ENCODE measurements at places on chromosomes 3 and 15.

DNA sequence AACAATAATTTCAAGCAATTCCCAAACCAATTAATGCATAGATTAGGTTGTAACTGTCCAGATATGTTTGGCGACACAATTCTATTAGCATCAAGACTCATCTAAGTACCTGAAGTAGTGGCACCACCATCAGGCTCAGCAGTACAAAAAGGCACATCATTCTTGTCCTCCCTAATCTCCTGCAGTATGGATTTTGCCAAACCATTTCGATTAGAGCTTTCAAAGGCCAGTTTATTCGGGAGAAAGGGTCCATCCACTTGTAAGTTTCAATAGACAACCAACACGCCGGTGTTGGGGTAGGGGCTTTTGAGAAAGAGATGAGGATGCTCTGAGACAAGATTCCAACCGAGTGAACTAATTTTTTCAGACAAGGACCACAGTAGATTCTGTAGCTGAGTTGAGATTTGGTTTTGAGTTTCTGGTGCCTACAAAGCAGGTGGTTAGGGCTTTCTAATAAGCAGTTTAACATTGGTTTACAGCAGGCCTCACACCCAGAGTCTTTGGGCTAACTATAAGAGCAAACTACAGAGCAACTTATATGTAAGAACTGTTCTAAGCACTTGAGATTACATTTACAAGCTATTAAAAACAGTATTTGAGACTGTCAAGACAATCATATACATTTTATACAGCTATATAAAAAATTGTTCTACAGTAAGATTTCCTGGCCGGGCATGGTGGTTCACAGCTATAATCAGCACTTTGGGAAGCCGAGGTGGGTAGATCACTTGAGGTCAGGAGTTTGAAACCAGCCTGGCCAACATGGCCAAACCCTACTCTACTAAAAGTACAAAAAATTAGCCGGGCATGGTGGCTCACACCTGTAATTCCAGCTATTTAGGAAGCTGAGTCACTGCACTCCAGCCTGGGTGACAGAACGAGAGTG, 4.5 kb downstream of the RPL22L1 start:
- DNase-seq: no peak

DNA sequence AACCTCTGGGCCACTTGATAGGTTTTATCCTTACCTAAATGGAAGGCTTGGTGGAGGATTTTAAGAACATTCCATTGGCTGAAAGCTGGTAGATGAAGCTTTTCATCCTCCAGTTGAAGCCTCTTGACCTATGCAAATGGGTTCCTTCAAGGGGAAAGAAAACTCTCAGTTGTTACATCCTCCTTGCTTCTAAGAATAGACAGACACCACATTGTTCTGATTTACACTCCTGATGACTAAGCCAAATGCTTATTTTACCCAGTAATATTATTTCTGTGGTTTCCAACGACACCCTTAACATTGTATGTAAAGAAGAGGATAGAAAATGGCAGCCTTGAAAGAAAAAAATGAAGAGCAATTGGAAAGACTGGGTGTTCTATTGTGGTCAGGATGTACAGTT, 480.5 kb downstream of the OTOL1 start:
- no peak for DNase-seq

DNA sequence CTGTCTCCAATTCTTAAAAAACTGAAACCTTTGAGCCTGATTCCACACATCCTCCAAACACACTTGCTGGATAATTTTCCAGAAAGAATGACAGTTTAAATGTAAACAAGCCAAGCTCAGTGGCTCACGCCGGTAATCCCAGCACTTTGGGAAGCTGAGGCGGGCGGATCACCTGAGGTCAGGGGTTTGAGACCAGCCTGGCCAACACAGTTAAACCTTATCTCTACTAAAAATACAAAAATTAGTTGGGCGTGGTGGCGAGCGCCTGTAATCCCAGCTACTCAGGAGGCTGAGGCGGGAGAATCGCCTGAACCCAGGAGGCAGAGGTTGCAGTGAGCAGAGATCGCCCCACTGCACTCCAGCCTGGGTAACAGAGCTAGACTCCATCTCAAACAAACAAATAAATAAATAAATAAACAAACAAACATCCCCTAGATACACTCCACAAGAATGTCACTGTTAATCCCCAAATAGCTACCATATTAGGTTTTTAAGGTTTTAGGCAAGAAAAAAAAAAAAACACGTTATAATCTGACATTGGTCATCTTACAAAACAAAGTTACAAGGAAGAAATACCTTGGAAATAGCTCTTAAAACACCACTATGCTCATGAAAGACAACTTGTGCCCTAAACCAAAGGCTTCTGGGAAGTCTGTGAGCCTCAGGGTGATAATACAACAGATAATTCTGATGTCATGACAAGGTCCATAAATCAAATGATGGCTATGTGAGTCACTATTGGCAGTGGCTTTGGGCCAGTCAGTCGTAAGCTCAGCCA, 13.2 kb downstream of the TNIK start:
- no peak for DNase-seq

GRCh38 chr3:134707908-134708597, 57.2 kb upstream of the KY start:
- DNase-seq: no peak

DNA sequence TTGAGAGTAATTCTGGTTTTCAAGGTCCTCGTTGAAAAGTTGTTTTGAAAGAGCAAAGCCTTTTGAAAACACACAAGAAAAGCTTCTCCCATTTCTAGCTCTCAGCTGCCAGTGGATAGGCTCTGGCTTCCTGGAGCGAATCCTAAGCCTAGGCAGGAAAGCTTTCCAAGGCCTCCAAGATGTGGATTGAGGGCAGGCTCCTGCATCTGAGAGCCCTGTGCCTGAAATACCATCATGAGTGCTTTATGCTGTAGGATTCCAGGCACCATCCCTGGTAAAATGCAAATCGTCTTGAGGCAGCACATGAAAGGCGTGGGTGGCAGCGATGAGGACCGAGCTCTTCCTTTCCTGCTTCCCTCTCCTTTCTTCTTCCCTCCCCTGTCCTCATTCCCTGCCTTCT, 60.7 kb upstream of the CORO2B start:
- DNase-seq: no peak

DNA sequence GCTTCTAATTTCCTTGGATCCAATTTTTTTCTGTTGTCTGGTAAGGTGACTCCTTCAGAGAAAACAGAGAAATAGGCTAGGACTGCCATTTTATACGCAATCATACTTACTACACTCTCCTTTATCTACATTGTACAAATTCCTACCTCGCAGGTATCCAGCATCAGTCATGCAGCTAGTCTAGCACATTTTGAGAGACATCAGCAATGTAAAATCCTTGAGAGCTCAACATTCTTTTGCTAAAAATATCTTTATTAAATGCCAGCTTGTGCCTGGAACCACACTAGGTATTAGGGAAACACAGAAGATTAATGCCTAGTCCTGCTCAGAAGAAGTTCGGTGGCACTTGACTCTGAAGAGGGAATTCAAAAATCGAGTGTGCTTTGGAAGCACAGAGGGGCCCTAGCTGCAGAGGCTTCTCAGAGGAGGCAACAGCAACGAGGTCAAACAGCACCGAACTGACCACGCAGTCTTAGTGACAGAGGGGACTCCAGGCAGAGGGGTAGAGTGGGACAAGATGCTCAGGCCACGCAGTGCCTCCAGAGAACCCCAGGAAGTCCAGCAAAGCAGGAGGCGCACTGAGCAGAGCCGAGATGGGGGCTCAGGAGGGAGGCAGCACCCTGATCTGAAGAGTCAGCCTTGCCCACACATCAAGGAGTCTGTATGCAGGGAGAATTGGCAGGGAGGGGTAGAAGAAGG, 3.5 kb downstream of the FAM174B start:
- no peak for DNase-seq

- DNase-seq: no peak
Measured at GRCh38 chr15:92492551-92493115, 99.0 kb downstream of the ST8SIA2 start.

- no peak for DNase-seq
Measured at GRCh38 chr3:33331414-33331813, 54.2 kb downstream of the FBXL2 start.

DNA sequence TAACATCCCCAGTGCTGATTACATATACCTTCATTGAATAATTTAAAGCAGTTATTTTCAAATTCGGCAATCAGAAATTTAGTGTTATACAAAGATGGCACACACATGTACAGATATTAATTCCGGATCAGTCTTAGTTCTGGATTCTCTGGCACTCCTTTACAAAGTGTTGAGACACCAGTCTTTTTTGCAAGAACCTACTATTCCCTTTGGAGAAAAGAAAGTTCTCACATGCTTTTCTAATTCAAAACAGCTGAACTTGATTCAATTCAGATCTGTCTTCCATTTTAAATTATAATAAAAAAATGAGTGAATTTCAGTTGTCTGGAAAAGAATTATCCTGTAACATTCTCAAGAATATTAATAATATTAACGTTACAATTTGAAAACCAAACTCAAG, 20.4 kb downstream of the CCDC191 start:
- no peak for DNase-seq

DNA sequence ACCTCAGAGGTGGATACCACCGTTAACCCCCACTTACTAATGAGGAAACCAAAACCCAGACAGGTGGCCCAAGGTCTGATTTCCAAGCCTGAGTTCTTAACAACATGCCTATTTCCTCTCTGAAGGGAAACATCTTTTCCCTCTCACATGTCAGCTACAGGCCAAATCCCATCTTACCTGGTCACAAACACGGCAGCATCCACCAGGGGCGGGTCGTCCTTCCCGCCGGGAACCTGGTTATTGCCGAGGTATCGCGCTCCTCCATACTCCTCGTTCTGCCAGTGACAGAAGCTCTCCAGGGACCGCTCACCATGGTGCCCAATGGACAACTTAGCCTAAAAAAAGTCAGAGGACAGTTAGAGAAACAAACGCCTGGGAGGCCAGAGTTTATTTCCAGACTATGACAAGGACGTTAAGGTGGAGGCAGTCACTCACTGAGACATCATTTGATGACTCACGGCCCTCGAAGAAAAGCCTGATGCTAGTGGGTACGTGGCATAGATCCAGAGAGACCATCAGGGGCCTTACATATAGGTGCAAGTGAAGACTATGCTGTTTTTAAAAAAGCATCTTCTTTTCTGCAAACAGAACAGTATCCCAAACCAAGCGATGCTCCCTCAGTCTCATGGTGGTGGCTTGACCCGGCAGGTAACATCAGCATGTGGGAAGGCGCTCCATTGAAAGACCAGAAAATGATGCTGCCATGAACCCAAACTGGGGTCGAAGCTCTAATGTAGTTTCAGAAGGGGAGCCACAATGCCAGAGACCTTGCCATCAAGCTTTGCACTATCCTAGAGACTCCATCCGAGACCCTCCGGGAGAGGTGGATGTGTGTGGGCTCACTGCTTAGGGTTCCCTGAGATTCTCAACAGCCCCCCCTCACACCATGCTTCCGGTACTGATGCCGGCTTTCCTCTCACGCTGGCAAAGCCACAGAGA, 80.2 kb downstream of the ADAMTS17 start:
- no peak for DNase-seq

Data from CD4-positive, alpha-beta T cell treated with Interleukin-6 for 4 hours (primary cell).